Ammon's horn (tissue), 1 donor: ENCODE measurements at places on chromosomes 16 and 17.

DNA sequence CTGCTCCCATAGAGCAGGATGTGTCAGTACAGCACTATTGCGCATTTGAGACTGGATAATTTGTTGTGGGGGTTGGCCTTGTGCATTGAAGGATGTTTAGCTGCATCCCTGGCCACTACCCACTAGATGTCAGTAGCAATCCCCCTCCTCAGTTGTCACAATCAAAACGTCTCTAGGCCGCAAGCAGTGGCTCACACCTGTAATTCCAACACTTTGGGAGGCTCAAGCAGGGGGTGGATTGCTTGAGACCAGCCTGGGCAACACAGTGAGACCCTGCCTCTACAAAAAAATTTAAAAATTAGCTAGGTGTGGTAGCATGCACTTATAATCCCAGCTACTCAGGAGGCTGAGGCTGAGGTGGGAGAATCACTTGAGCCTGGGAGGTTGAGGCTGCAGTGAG, 48.4 kb downstream of the CENPV start:
- peak; percentile 14 for DNase-seq

DNA sequence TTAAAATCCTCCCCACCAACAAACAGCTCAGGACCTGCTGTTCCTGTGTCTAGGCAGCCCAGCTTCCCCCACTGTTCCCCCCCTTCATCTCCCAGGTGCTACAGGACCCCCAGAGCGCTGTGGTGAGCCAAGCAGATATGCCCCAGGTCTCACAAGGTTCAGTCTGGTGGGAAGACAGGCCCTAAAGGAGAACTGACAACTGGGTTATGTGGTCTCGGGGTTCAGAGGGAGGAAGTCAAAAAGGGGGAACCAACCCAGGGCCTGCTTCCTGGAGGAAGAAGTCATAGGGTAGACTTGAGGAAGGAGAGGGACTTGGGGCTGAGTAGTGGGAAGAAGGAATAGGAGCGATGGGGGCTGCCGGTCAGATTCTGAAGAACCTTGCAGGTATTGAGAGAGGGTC, 2.6 kb downstream of the RIPOR1 start:
- peak; percentile 73 for DNase-seq

- no peak for DNase-seq
Measured at GRCh38 chr17:60529806-60530205, 3.8 kb upstream of the APPBP2 start.

GRCh38 chr16:14509675-14510132, 120.4 kb downstream of the PARN start:
- DNase-seq = no peak

- no peak for DNase-seq
Measured at GRCh38 chr16:66616169-66616568, 11.7 kb downstream of the CMTM3 start.

DNA sequence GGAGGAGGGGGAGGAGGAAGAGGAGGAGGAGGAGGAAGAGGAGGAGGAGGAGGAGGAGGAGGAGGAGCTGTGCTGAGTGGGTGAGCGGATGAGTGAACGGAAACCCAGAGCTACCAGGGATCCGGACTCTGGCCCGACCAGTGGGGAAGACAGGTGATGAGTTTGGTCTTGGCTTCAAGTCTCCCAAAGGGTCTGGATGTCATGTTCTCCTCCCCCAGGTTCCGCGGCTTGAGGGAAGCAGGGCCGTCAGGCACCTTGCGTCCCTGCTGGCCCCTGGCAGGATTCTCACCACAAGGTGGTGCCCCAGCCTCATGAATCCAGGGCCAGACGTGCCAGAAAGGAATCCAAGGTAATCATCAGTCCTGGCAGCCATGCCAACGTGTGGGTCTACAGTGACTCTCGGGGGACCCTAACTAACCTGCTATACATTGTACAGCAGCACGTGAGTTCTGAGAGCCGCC, 13.5 kb upstream of the ABAT start:
- DNase-seq = peak; percentile 72

- no peak for DNase-seq
Measured at GRCh38 chr16:3789375-3790099, 72.2 kb upstream of the TRAP1 start.

DNA sequence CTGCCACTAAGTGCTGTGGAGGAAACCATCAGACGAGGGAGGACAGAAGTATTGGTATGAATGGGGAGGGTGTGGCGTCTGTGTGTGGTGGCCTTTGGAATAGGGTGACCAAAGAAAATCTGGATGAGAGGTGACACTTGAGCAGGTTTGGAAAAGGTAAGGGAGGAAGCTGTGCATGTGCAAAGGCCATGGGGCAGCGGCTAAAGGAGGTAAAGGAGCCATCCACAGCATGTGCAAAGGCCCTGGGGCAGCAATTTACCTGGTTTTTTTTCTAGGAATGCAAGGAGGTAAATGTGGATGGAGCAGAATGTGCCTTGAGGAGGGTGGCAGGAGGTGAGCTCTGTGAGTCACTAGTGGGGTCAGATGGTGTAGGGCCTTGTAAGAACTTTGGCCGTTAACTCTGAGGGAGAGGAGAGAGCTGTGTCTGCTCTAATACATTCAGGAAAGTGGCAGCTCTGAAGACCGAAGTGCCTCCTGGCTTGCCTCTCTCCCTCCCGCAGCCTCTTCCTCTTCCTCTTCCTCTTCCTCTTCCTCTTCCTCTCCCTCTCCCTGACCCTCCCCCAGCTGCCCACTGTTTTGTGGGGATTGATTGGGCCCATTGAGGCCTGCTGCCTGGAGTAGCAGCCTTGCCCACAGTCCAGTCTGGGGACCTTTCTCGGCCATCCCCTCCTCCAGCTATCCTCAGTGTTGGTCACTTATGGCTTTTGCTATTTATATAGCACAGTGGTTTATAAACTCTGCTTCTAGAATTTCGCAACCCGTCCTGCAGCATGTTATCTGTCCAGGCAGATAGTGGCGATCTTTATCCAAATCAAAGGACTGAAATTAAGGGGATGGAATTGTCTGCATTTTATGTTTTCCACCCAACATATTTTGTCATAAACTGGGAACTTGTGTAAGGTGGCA, 38.7 kb downstream of the CMIP start:
- no peak for DNase-seq

DNA sequence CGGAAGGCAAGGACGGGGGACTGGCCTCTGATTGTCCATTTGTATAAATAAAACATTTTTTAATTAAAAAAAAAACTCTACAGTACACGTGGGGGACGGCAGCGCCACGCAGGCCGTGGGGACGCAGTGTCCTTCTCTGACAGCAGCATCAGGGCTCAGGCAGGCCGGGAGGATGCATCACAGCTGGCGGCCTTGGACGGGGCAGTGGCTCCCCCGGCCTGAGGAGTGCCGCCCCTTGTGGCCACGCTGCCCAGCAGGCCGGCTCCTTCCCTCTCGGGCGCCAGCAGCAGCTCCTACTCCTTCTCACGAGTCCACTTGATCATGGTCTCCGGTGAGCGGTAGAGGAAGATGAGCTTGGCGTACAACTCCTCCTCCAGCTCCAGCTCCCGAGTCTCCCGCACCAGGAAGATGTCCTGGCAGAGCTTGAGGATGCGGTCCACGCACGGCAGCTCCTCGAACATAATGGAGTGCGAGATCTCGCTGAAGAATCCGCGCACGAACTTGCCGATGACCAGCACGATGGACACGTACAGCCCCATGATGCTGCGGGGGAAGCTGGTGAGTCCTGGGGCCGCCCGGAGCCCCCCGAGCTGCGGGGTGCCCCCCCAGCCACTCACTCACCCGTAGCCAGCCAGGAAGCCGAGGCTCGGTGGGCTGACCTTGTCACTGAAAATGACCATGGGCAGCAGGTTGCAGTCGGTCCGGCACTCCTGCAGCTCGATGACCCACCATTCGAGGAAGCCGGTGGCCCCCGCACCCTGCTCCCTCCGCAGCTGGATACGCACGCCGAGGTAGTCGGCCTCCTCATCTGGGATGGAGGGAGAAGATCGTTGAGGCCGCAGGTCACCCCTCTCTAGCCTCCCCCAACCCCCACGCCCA, 9.2 kb downstream of the CTU2 start:
- DNase-seq = no peak
